Omental fat pad (tissue), 4 donors: ENCODE measurements at places on chromosomes 3 and 15.

GRCh38 chr3:132418916-132419315 is 1.6 kb downstream of the DNAJC13 start:
- no peak for DNase-seq

DNA sequence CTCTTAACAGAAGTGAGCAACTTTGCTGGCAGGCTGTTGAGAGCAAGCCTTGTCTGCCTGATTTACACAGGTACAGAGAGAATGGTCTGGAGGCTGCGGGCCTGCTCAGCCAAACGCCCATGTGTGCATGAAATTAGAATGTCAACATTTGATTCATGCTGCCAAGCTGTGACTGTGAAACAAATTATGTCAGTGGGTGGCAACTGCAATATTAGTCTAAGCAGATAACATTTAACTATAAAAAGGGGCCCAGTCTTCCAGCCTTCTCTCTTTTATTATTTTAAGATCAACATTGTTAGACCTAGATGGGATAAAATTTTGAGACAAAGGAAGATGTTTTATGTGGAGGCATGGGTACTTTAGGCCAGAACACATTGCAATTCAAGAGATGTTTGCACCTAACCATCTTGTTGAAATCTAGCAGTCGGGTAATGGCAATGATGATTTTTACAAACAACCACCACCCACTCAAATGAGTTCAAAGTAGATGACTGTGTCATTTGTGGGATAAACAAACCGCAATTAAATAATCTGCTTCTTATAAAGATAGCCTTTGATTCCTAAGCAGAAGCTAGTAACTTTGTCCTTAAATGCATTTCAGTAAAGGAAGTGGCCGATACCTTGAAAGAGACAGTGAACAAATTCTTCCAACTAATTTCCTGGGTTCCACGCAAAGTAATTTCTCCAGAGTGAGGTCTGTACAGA is 70.2 kb downstream of the FOXB1 start:
- no peak for DNase-seq

- no peak for DNase-seq
Measured at GRCh38 chr3:156151824-156152428, 31.5 kb downstream of the KCNAB1 start.

GRCh38 chr3:118760585-118761290 is 273.9 kb downstream of the IGSF11 start:
- no peak for DNase-seq

- no peak for DNase-seq
Measured at GRCh38 chr15:59532770-59533379, 78.7 kb upstream of the GCNT3 start.

- DNase-seq: no peak
Measured at GRCh38 chr15:40438712-40439111, 2.0 kb upstream of the BAHD1 start.

DNA sequence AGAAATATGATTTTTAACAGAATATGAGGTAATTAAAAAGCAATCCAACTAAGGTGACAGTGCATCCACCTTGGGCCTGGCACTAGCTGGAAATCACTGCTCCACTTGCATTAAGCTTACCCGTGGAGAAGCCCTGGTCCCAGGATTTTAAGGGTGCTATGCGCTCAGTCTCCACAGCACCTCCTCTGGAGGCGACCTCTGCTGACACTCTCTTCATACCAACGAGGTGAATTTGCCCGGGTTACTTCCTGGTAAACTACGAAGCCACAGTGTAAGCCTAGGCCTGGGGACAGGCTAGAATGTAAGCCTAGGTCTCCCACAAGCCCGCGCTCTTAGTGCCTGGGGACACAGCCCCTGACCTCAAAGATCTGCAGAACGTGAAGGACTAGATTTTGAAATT is 793 bp downstream of the APOD start:
- DNase-seq: no peak

DNA sequence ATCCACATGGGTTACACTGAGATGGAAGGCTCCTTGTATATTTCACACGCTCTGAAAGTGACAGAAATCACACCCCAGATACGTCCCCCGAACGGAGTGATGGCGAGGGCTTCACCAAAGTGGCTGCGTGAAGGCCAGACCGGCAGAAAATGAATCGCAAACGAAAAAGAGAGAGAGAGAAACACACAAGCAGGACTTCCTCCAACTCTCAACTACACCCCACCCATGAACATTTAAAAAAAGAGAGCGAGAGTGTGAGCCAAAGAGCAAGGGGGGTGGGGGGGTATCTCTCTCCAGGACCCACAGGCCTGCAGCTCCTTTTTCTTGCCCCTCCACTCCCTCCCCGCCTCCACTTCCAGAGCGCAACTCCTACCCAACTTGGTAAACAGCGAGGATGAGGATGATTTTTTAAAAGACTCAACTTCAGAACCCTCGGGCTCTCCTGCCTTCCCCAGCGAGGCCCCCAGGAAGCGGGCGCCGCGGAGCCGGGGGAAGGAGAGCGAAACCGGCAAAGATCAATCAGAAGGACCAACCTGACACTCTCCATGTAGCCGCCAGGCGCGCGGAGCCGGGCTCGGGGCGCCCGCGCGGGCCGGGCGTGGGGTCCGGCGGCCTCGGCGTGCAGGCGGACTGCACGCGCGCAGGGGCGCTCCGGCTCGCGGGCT is 519.1 kb downstream of the FOXP1 start:
- no peak for DNase-seq

DNA sequence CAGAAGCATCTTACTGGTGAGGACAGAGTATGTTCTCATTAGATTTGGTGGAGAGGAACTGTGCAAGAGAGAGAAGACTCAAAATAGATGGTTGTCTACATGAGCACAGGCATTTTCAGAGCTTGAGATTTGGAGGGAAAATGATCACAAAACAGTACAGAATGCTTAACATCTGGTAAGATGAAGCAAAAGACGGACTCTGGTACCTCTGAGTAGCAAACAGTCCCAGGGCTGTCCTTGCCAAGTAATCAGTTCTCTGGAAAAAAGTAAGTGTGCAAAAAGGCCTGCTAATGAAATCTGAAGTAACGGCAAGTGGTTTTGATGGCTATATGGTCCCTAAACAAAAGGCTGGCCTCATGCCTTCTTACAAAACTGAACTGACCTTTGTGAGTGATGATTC is 414.2 kb downstream of the CNTN4 start:
- no peak for DNase-seq

DNA sequence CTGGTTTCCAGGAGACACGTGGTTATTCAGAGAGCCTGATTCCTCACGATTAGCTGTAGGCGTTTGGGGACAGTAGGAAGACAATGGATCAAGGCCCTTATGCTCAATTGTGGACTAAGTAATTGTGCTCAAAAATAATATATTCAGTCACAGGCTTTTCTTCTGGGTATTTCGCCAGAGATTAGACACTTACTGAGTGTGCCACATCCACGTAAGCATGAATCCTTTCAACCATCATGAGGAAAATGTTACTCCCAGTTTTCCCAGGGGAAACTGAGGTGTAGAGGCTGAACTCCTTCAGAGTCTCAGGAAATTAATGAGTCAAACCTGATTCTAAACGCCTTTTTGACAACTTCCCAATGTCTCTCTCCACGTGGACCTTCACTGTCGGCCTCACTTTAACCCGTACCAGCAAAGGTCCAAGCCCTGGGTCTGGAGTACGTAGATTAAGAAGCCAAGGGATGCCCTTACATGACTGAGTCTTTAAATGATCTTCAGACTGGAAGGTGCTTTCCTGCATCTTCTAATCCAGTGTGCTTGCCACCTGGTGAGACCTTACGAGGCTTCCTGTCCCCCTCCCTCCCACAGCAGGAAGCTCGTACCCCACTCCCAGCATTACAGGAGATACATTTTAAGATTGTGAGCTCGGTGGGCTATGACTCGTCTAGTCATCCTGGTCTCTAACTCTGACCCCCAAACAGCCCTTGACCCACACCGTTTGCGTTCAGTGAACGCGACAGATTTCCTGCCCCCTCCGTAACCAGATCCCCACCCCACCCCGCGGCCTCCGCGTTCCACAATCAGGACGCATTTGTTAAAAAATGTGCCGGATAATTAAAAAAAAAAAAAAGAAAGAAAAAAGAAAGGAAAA is 1.7 kb downstream of the PKM start:
- DNase-seq: no peak

GRCh38 chr3:21526461-21526860 is 224.5 kb downstream of the ZNF385D start:
- DNase-seq: no peak

GRCh38 chr15:98794211-98794610 is 145.9 kb downstream of the IGF1R start:
- no peak for DNase-seq

DNA sequence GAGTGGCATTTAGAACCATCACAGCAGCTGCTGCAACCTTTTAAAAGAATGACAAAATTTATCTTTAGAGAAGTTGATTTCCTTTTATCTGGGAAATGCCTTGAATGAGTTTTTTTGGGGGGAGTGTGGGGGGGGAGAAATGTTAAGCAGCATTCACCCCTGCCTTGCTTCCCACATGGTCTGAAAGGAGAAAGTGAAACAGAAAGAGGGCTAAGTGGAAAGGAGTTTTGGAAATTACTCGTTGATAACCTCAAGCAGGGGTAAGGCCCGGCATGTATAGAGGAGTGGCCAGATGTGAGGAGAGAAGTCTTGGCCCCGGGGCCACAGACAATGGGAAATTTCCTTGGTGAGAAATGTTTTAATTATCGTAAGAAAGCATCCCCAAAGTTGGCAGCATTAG is 23.5 kb downstream of the B3GALNT1 start:
- DNase-seq: no peak

GRCh38 chr3:11546657-11547302 is 96.9 kb downstream of the VGLL4 start:
- no peak for DNase-seq

DNA sequence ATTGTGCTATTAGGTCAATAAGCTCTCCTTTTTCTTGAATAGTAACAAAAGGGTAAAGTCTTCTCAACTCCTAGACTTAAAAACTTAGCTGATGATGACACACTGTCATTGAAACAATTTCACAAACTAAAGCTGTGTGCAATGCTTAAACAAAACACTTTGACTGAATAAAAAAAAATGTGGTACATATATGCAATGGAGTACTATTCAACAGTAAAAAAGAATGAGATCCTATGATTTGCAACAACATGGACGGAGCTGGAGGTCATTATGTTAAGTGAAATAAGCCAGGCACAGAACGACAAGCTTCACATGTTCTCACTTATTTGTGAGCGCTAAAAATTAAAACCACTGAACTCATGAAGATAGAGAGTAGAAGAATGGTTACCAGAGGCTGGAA is 231.9 kb upstream of the UBE2E1 start:
- no peak for DNase-seq

DNA sequence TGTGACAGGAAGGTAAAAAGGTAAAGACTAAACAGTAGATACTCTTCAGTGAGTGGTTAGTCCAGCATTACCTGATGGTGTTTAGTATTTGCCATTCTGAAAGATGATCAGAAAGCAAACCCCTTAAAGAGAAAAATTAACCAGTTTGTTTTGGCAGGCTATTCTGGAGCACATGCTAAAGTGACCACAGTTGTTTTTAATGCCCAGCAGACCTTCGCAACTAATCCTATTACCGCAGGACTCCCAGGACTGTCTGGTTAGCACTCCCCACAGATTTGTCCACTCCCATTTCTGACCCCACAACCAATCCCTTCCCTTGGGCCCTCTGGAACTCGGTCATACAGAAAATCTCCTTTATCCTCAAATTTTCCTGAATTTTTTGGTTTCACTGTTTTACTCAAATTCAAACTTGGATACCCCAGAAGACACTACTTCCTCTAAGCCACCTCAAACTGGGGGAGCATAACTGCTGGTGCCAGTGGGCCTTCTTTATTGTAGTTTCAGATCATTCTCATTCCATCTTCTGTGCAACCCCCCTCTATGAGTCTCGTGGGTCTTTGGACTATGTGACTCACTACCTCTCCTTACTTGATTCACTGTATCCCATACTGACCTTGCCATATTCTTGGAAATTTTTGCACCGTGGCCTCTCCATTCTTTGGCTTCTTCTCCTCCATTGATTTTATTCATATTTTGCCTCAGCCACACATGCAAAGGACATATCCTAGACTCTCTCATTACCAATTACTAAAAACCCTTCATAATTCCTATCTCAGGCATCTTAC is 104.4 kb downstream of the RBMS3 start:
- DNase-seq: no peak

- no peak for DNase-seq
Measured at GRCh38 chr3:120393761-120394160, 44.6 kb upstream of the LRRC58 start.

- no peak for DNase-seq
Measured at GRCh38 chr3:74599564-74599963, 14.9 kb downstream of the CNTN3 start.

DNA sequence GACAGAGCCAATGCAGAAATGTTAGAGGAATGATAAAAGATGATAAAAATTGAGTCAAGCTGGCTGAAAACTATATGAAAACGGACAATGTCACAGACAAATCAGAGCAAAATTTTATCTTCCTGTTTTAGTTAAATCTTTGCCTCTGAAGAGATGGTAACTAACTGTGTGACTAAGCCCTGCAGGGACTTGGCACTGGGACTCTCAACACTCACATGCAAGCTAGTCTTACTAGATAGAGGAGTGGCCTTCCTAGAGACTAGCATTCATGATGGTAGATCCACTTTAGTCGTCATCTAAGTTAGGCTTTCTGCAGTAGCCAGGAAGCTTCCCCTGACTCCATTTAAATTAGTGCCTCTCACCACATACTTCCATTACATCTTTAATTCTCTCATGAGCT is 4.1 kb downstream of the CCDC191 start:
- no peak for DNase-seq

- no peak for DNase-seq
Measured at GRCh38 chr15:25810631-25811091, 52.5 kb downstream of the ATP10A start.

DNA sequence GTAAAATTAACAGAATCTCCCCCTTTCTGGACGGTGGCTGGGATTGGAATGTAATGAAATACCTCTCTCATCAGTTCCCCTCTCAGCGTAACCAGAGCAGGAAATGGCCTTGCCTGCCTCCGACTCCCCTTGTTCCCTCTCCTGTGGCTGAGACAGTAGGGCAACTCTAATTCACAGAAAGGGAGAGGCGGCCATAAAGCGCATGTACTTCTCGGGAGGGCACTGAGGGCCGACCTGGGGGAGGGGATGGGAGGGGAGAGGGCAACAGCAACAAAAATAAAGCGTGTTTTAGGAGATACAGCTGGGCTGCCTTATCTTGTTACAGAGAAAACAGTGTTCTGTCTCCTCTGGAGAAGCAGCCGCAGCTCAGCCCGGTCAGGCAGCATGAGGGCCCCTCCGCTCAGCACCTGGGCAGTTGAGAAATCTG is 783.3 kb upstream of the ARRDC4 start:
- DNase-seq: no peak

DNA sequence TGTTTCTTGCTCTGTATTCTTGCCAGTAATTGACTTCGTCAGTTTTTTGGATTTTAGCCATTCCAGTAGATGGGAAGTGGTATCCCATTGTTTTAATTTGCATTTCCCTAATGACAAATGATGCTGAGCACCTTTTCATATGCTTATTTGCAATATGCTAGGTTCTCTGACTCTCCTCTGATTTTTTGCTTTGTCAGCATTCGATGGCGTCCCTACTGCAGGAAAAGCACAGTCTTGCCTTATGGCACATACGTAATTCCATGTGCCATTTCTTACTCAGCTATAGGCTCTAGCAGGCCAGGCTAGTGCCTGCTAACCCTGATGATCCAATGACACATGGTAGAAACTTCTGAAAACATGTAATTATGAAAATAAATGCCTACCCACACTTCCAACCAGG is 239.2 kb upstream of the ATP10A start:
- DNase-seq: no peak

GRCh38 chr3:114452256-114452655 is 158.4 kb downstream of the TIGIT start:
- DNase-seq: no peak

- no peak for DNase-seq
Measured at GRCh38 chr15:85063088-85063487, 81.4 kb downstream of the PDE8A start.

GRCh38 chr15:67396114-67396513 is 124.8 kb upstream of the C15orf61 start:
- no peak for DNase-seq
